ENCODE measurements at places on chromosomes 7 and 10. TPM values are rescaled to one million over a fixed set of nuclear protein-coding genes. Genes with fewer than 3 reads are reported as not detected.

GRCh38 chr10:102669206-102670064 is 25.2 kb downstream of the TRIM8 start:
- peaks cover 35% of the 10 kb centered on the region for H3K4me1 ChIP-seq
- DNase-seq: peak; percentile 58
- H3K4me3 ChIP-seq: no peak overlapping the region
- H3K27me3 ChIP-seq: peaks cover 3% of the 10 kb centered on the region
- peak overlapping the region; percentile 61 for H3K27ac ChIP-seq

NEUROD6 gene
- not detected for total RNA-seq

DNA sequence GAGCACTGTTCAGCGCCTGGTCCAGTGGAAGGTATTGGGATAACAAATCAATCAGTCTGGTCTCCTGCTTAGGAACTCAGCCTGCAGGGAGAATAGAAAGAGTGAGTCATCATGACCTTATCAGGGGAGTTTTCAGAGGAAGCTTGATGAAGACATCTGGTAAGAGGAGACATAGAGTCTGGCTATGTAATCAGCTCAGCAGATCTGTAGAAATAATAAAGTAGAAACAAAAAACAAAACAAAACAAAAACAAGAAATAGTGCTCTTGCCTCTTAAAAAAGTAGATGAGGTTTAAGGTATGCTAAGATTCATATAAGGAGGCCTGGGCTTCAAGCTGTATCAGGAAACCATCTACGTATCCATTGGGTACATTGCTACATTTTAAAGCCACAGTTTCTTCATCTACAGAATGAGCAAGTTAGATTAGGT is 14.4 kb downstream of the TAS2R41 start:
- peak overlapping the region; percentile 85 for H3K27ac ChIP-seq
- no peaks in the 10 kb centered on the region for H3K36me3 ChIP-seq
- DNase-seq: peak; percentile 89
- H3K4me3 ChIP-seq: peak overlapping the region; percentile 50
- no peaks in the 10 kb centered on the region for H3K27me3 ChIP-seq

PRRT4 gene
- total RNA-seq: not detected

- peaks cover 57% of the 10 kb centered on the region for H3K4me1 ChIP-seq
- H3K36me3 ChIP-seq: peaks cover 61% of the 10 kb centered on the region
- peak; percentile 94 for DNase-seq
- H3K4me3 ChIP-seq: peak overlapping the region; percentile 71
These were observed 10.3 kb downstream of the AKR1B1 start for GRCh38 chr7:134448356-134449229.

- no peaks in the 10 kb centered on the region for H3K36me3 ChIP-seq
- H3K27ac ChIP-seq: no peak overlapping the region
- no peak for DNase-seq
- H3K27me3 ChIP-seq: peaks cover 3% of the 10 kb centered on the region
- H3K4me3 ChIP-seq: no peak overlapping the region
- H3K4me1 ChIP-seq: no peaks in the 10 kb centered on the region
These were observed 163.8 kb upstream of the NPVF start for GRCh38 chr7:25391961-25392587.

- peaks cover 29% of the 10 kb centered on the region for H3K27me3 ChIP-seq
- H3K4me1 ChIP-seq: peaks cover 17% of the 10 kb centered on the region
- H3K27ac ChIP-seq: no peak overlapping the region
- H3K36me3 ChIP-seq: peaks cover 30% of the 10 kb centered on the region
- no peak for DNase-seq
These were observed 49.9 kb downstream of the ZRANB1 start for GRCh38 chr10:124991835-124992234.

- no peak for DNase-seq
- peaks cover 29% of the 10 kb centered on the region for H3K4me1 ChIP-seq
- no peak overlapping the region for H3K27ac ChIP-seq
- peaks cover 32% of the 10 kb centered on the region for H3K36me3 ChIP-seq
- no peak overlapping the region for H3K4me3 ChIP-seq
These were observed 5.8 kb downstream of the DBNL start for GRCh38 chr7:44050121-44050914.

DNA sequence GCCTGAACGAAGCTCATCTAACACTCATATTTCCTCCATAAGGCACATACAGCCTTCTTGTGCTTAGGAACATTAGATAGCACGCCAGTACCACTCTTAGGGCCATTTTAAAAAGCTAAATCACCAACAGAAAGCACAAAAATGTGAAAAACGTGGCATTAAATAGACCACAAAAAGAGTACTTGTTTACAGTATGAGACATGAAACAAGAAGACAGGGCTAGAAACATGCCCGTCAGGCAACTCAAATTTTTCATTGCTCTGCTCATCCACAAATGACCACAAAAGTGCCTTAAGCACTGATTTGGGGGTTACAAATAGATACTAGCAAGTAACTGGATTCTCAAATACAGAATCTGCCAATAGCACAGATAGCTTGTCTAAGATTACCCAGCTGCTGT is 67.8 kb downstream of the ELMO1 start:
- H3K4me1 ChIP-seq: no peaks in the 10 kb centered on the region
- H3K4me3 ChIP-seq: no peak overlapping the region
- peaks cover 6% of the 10 kb centered on the region for H3K36me3 ChIP-seq
- no peak overlapping the region for H3K27ac ChIP-seq
- peaks cover 2% of the 10 kb centered on the region for H3K27me3 ChIP-seq
- DNase-seq: no peak

DNA sequence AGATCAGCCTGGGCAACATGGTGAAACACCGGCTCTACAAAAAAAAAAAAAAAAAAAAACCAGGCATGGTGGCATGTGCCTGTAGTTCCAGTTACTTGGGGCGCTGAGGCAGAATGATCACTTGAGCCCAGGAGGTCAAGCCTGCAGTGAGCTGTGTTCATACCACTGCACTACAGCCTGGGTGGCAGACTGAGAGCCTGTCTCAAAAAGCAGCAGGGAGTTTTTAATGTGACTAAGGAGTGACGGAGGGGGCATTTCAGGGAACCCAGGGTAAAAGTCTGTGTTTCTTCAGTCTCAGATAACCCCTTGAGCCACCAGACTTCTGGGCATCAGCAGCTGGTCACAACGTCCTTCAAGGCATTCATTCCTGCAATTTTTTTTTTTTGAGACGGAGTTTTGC is 2.2 kb upstream of the C10orf95 start:
- H3K27me3 ChIP-seq: peaks cover 8% of the 10 kb centered on the region
- peak overlapping the region; percentile 83 for H3K27ac ChIP-seq
- no peak for DNase-seq
- H3K4me1 ChIP-seq: peaks cover 58% of the 10 kb centered on the region
- no peak overlapping the region for H3K4me3 ChIP-seq
- peaks cover 5% of the 10 kb centered on the region for H3K36me3 ChIP-seq

- DNase-seq: no peak
- H3K4me1 ChIP-seq: no peaks in the 10 kb centered on the region
- no peak overlapping the region for H3K27ac ChIP-seq
- no peaks in the 10 kb centered on the region for H3K27me3 ChIP-seq
These were observed 70.8 kb downstream of the CHN2 start for GRCh38 chr7:29265208-29265923.

GRCh38 chr7:2661602-2662272 is 26.3 kb upstream of the AMZ1 start:
- H3K4me1 ChIP-seq: no peaks in the 10 kb centered on the region
- no peak for DNase-seq
- H3K27me3 ChIP-seq: peaks cover 12% of the 10 kb centered on the region
- no peak overlapping the region for H3K27ac ChIP-seq
- H3K4me3 ChIP-seq: no peak overlapping the region

DNA sequence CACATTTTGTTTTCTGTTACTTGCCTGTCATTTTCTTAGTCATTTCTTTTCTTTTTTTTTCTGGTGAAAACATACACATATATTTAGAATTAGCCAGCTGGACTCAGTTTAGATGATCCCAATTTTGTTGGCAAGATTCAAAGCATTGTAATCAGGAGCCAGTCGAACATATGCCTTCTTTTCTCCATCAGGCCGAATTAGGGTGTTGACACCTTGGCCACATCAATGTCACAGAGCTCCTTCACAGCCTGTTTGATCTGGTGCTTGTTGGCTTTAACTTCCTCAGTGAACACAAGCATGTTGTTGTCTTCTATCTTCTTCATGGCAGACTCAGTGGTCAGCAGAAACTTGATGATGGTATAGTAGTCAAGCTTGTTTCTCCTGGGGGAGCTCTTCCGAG is 32.6 kb downstream of the PHF14 start:
- H3K4me3 ChIP-seq: no peak overlapping the region
- no peaks in the 10 kb centered on the region for H3K27me3 ChIP-seq
- no peaks in the 10 kb centered on the region for H3K4me1 ChIP-seq

GRCh38 chr7:77799078-77799964 is 748 bp downstream of the PHTF2 start:
- H3K36me3 ChIP-seq: peaks cover 37% of the 10 kb centered on the region
- H3K4me1 ChIP-seq: peaks cover 60% of the 10 kb centered on the region
- H3K4me3 ChIP-seq: peak overlapping the region; percentile 92
- DNase-seq: no peak
- H3K27ac ChIP-seq: peak overlapping the region; percentile 96

ANKRD61 gene
- total RNA-seq: not detected

- H3K27me3 ChIP-seq: no peaks in the 10 kb centered on the region
- peak overlapping the region; percentile 12 for H3K4me3 ChIP-seq
- peaks cover 61% of the 10 kb centered on the region for H3K4me1 ChIP-seq
- peaks cover 51% of the 10 kb centered on the region for H3K36me3 ChIP-seq
- peak; percentile 82 for DNase-seq
- peak overlapping the region; percentile 57 for H3K27ac ChIP-seq
These were observed 17.1 kb downstream of the ENTPD7 start for GRCh38 chr10:99676426-99676825.

LEP gene
- total RNA-seq: not detected

PCLO gene
- total RNA-seq: 0.57 TPM

EGFR gene
- 64.3 TPM for total RNA-seq

CAV2 gene
- 157 TPM for total RNA-seq

GRCh38 chr10:93630625-93631557 is 18.6 kb downstream of the PDE6C start:
- peaks cover 33% of the 10 kb centered on the region for H3K27me3 ChIP-seq
- no peak overlapping the region for H3K27ac ChIP-seq
- no peak overlapping the region for H3K4me3 ChIP-seq
- DNase-seq: no peak

DNA sequence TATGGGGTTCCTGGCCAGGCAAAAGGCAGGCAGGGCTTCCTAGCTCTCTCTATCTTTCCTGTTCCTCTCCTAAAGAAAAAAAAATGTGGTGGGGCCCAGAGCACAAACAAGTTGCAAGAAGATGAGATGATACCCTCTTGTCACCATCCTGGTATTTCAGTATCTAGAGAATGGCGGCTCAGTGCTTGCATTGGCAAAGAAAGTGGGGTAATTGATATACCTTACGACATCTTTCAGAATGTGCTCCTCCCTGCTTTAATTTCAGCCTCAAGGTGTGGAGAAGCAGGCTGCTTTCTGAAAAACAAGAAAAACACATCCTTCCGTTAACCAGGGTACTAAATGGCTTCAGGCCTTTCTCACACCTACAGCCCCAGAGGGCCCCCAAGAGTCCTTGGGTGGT is 34.5 kb upstream of the CUX1 start:
- H3K27ac ChIP-seq: no peak overlapping the region
- peaks cover 31% of the 10 kb centered on the region for H3K27me3 ChIP-seq
- peaks cover 11% of the 10 kb centered on the region for H3K4me1 ChIP-seq
- no peaks in the 10 kb centered on the region for H3K36me3 ChIP-seq

- DNase-seq: peak; percentile 39
- no peaks in the 10 kb centered on the region for H3K36me3 ChIP-seq
- H3K4me3 ChIP-seq: no peak overlapping the region
- no peak overlapping the region for H3K27ac ChIP-seq
These were observed 131.1 kb upstream of the CDK1 start for GRCh38 chr10:60646966-60647796.

DNA sequence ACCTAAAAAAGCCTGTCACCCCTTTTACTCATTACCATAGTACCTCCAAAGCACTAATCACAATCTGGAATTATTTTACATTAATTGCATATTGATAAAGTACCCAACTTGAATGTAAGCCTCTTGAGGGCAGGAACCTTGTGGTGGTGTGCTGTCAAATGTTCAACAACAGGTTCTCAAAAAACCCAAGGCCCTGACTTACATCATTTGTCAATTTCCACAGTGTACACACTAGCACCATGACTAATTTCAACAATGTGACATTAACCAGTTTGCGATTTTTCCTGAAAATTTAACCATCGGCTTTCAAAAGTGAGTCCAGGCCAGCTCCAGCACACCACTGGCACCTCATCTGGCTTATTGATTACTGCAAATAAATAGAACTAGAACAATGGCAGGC is 87.5 kb downstream of the SVOPL start:
- H3K27me3 ChIP-seq: no peaks in the 10 kb centered on the region
- H3K36me3 ChIP-seq: no peaks in the 10 kb centered on the region
- DNase-seq: no peak
- no peak overlapping the region for H3K4me3 ChIP-seq
- peaks cover 7% of the 10 kb centered on the region for H3K4me1 ChIP-seq

GRCh38 chr7:37915438-37915837 is 1.2 kb downstream of the SFRP4 start:
- no peaks in the 10 kb centered on the region for H3K4me1 ChIP-seq
- peaks cover 5% of the 10 kb centered on the region for H3K27me3 ChIP-seq
- no peak overlapping the region for H3K4me3 ChIP-seq
- no peaks in the 10 kb centered on the region for H3K36me3 ChIP-seq
- no peak for DNase-seq

DNA sequence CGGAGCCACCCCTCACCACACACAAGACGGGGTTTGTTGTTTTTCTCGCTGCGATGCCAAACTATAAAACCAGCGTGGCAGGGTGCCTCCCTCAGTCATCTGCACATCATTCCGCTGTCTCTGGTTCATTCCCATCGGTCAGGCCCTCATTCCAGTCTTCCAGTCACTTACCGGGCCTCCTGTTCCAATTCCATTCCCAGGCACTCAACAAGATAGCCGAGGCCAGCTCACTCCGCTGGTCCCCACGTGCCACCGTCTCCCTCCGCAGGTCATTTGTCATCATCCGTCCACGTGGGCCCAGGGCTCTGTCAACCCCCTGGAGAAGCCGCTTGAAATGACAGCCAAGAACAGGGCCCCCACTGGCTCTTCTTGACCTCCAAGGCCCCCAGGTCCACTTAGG is 6.1 kb upstream of the TMEM184A start:
- H3K4me1 ChIP-seq: peaks cover 16% of the 10 kb centered on the region
- H3K27me3 ChIP-seq: no peaks in the 10 kb centered on the region
- peaks cover 4% of the 10 kb centered on the region for H3K36me3 ChIP-seq
- no peak for DNase-seq
- no peak overlapping the region for H3K4me3 ChIP-seq

HBP1 gene
- 42.7 TPM for total RNA-seq

IMPDH1 gene
- total RNA-seq: 103 TPM

- H3K4me1 ChIP-seq: peaks cover 27% of the 10 kb centered on the region
- peaks cover 6% of the 10 kb centered on the region for H3K27me3 ChIP-seq
- no peak overlapping the region for H3K27ac ChIP-seq
These were observed 356.4 kb downstream of the TNS3 start for GRCh38 chr7:47225387-47226131.

GRCh38 chr10:45433716-45434469 is 59.9 kb downstream of the ALOX5 start:
- H3K27me3 ChIP-seq: peaks cover 19% of the 10 kb centered on the region
- no peaks in the 10 kb centered on the region for H3K36me3 ChIP-seq
- no peak overlapping the region for H3K27ac ChIP-seq
- no peak overlapping the region for H3K4me3 ChIP-seq
- peaks cover 10% of the 10 kb centered on the region for H3K4me1 ChIP-seq

GRCh38 chr10:132096863-132097478 is 31.2 kb downstream of the JAKMIP3 start:
- no peak overlapping the region for H3K4me3 ChIP-seq
- no peak for DNase-seq
- H3K4me1 ChIP-seq: peaks cover 8% of the 10 kb centered on the region
- H3K27ac ChIP-seq: no peak overlapping the region

PDE1C gene
- 0.27 TPM for total RNA-seq

- no peaks in the 10 kb centered on the region for H3K36me3 ChIP-seq
- H3K27ac ChIP-seq: no peak overlapping the region
- no peaks in the 10 kb centered on the region for H3K4me1 ChIP-seq
- DNase-seq: no peak
- no peaks in the 10 kb centered on the region for H3K27me3 ChIP-seq
- no peak overlapping the region for H3K4me3 ChIP-seq
These were observed 129.5 kb downstream of the SDK1 start for GRCh38 chr7:3430588-3430987.
